Cortex of kidney (tissue), 1 donor: ENCODE measurements at places on chromosomes 4 and X.

GRCh38 chrX:123731258-123731986, 1.4 kb downstream of the THOC2 start:
- no peak for DNase-seq

DNA sequence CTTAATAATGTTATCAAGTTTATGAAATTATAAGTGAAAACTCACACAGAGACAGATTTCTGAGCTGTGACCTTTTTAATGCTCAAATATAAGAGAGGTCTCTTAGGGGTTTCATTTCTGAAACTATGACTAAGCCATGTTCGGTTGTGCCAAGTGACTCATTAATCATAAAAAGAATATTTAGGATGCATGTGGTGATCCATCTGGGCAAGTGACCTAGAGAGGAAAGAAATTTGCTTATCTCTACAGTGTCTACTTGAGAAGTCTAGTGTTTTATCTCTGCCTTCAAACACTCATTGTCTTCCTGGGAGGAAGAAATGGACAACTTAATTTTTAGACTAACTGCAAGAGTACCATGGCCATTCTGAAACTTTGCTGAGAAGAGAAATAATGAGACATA, 545.3 kb upstream of the GRID2 start:
- no peak for DNase-seq

GRCh38 chr4:156329779-156330178, 376.1 kb upstream of the CTSO start:
- no peak for DNase-seq

DNA sequence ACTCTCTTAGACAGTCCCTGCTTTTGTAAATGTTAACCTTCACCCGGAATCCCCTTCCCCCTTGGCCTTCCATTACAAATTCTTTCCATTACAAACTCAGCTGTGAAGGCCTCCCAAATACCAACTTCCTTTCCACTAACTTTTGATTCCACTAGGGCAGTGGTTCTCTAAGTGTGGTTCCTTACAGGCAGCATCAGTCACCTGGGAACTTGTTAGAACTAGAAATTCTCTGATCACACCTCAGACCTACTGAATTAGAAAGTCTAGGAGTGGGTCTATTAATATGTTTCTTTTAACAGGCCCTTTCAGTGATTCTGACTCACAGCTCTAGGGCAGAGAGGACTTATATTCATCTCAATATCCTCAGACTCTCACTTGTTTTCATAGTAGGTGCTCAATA, 19.0 kb upstream of the MRPL1 start:
- DNase-seq, result no peak

- DNase-seq, result no peak
These were observed 60.7 kb upstream of the KDR start for GRCh38 chr4:55186123-55186522.
